Testis (tissue), 5 donors: ENCODE measurements at places on chromosomes 2 and 18. TPM values are rescaled to one million over a fixed set of nuclear protein-coding genes. Genes with fewer than 3 reads are reported as not detected.

ITPRIPL1 gene
- 14.0 TPM for total RNA-seq

CCBE1 gene
- 1.8 TPM for total RNA-seq

DNA sequence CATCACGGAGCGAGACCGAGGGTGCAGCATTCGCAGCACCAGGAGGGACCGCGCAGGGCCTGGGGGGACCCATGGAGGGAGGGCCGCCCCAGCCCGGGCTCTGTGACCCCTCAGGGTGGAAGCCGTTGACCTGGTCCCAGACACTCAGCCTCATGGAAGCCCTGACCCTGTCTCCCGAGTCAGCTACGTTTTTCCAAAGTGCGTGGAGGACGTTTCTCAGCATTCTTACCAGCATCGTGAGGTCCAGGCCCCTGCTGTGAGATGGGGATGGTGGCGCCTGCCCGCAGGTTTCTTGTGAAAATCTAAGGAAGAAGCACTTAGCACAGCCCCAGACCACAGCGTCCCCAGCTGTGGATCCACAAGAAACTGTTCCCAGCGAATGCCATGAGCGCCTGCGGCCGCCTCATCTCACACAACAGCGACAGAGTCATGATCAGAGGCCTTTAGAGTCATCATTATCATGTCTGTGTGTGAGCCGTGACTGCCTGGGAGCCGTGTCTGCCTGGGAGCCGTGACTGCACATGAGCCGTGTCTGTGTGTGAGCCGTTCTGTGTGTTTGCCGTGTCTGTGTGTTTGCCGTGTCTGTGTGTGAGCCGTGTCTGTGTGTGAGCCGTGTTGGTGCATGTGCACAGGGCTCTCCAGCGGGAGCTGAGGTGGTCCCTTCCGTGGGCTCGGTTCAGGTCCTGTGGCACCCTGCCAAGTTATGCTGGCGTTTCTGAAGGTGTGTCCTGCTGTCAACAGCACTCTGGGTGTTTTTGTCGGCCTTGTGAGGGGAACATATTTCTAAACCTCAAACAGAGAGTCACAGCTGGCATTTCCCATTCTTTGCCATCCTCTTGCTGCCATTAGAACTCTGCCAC is 49.2 kb upstream of the KCNG2 start:
- DNase-seq: peak; percentile 8

DNA sequence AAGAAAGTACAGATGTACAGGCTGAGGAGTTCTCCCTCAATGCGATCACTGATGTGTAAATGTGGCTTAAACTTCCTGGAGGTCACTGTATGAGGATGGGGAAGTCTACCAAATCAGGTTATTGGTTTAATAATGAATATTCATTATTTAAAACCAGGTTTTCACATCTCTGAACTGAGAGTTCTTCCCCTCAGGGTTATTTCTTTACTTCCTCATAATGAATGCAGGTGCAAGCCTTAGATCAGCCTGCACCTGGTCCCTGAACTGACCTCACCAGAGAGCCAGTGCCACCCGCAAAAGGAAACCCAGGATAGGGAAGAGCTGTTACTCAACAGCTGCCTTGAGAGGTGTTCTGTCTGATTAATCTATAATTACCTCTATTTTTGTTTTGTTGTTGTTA is 369.0 kb downstream of the EPHA4 start:
- DNase-seq: no peak

NYAP2 gene
- total RNA-seq: 0.24 TPM

REG1B gene
- total RNA-seq: not detected

DNA sequence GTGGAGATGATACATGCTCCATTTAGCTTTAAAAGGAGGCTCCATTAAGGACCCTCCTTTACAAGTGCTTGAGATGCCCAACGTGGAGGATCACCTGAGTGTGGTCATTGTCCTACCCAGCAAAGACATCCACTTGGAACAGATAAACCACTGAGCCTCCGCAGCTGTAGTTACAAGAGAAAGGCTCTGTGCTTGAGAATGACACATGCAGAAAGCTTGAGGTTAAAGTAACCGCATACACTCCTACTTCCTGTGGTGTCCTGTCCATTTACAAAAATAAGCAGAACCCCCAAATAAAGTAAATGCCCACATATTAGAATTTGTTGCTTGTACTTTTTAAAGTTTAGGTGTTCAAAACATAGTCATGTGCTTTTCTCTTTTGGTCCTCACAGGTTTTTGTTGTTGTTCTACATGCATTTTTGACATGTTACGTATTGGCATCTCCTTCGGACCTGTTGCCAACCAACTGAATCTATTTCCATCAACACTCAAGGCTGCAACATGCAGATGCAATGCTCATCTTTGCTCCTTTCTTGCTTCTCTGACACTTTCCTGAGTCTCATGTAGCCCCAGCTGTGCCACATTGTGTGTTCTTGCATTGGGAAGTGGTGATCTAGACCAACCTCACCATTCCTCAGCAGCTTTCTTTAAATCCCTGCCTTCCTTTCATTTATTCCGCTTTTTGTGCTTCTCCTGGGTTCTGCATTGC is 56.0 kb downstream of the SERPINB7 start:
- DNase-seq: no peak

- DNase-seq: no peak
Observed at GRCh38 chr2:219886615-219887014, 259.2 kb downstream of the SLC4A3 start.

DNA sequence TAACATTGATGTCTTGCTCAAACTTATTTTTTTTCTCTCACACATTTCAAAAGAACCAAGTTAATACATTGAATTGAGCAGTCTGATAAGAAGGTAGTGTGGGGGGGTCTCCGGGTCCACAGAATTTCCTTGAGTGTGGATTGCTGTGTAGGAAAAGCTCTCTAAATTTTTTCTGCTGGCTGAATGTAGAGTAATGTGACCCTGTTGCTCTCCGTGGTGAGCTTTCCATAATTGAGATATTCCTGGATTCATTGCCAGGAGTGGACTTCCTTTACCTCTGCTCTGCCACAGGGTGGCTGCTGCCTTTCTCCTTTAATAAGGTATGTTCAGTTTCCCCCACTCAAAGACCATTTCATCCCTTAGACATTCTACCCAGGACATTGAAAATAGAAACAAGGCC is 50.9 kb downstream of the PKP4 start:
- no peak for DNase-seq

ATP8B1 gene
- 1.7 TPM for total RNA-seq

GRCh38 chr2:231181860-231182512 is 16.4 kb upstream of the ARMC9 start:
- peak; percentile 45 for DNase-seq

GRCh38 chr2:157245846-157246764 is 11.4 kb upstream of the GALNT5 start:
- no peak for DNase-seq

GRCh38 chr2:8535821-8536685 is 145.8 kb upstream of the ID2 start:
- DNase-seq: no peak

C2orf69 gene
- total RNA-seq: 16.8 TPM

C1QL2 gene
- 1.2 TPM for total RNA-seq

GRCh38 chr18:51739044-51739666 is 541.7 kb upstream of the MEX3C start:
- no peak for DNase-seq

HOXD1 gene
- 5.5 TPM for total RNA-seq

DNA sequence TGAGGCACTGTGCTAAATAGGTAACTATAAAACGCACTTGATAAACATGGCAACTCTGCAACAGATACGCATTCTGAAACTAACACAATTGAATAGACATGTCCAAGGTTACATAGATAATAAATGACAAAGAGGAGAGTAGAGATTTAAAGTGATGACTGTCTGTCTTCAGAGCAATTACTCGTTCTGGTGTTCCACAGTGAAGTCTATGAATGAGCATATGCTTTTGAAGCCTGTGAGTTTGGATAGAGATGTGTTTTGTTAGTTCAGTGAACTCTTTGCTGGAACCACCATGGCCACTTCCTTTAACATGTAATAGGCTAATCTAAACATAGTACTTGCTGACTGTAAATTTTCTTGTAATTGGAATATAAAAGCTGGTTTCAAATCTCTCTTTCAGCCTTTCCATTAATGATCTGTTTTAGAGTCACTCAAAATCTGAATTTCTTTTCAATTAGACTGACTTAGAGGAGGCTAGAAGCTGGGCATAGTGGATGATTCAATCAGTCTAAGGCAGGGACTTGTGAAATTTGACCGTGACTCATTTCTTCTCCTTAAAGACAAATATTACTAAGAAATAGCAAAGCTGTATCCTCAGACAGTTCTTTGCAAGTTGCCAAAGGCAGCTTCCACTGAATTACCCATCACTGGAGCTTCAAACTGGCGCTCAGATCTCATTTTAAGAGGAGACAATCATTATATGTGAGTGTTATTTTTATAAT is 1130.1 kb upstream of the CELF4 start:
- DNase-seq: no peak

DCDC2C gene
- total RNA-seq: 10.6 TPM
